Renal cortical epithelial cell (primary cell): ENCODE measurements at places on chromosomes 12 and 14.

DNA sequence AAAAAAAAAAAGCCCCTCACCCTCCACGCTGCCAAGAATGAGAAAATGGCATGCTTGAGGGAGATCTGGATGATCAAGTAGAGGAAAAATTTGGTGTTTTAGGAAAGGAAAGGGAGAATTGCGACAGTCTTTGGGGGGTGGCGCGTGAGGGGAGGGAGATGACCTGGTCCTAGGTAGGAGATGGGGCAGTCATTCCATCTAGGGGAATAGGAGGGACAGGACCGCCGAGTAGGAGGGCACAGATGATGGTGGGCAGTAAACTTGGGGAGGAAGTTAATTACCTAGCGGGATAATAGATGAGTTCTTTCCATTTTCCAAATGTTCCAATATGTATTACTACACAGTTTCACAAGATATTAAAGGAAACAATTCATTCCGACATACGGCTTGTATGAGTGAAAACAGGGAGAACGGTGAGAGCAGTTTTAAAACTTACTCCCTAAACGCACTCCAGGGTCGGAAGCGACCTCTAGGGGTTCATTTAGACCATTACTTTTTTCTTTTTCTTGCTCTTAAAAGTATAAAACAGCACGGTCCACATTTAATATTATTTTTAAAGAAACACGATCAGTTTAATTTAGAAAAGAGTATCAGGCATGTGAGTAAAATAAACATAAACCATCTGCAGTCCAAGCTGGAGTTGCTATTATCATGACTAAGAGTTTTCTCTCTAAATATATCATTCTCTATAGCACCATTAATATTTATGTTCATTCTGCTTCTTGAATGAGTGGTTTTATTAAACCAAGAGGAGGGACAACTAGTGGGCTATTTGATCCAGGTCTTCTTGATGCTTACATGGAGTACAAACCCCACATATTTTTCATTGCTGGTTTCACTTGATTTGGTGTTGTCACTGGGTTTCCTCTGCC lies 3.0 kb upstream of the FNTB start:
- peak; percentile 71 for DNase-seq

GRCh38 chr12:120007272-120007671 lies 18.2 kb downstream of the BICDL1 start:
- DNase-seq = no peak

GRCh38 chr14:61542848-61543790 lies 152.2 kb upstream of the HIF1A start:
- DNase-seq = no peak

DNA sequence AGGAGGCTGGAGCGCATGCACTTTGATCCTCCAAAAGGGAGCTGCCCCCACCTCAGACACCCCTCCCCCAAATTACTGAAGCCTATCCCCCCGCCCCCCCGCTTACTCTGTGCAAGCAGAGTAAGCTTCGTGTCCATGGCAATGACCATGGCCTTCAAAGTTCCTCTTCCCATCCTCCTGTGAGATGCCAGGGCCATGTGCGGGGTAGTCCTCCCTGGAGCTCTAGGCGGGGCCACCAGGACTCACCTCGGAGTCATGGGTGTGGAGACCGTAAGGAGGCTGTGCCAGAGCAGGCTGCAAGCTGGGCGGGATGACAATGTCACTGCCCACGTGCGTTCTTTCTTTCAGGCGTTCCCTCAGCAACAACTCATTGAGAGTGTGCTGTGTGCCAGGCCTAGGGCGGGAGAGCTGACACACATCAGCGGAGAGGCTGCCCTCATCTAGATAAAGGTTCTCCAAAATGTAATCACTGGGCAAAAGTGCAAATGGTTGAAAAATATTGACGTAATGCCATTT lies 66.8 kb downstream of the C14orf132 start:
- peak; percentile 38 for DNase-seq

DNA sequence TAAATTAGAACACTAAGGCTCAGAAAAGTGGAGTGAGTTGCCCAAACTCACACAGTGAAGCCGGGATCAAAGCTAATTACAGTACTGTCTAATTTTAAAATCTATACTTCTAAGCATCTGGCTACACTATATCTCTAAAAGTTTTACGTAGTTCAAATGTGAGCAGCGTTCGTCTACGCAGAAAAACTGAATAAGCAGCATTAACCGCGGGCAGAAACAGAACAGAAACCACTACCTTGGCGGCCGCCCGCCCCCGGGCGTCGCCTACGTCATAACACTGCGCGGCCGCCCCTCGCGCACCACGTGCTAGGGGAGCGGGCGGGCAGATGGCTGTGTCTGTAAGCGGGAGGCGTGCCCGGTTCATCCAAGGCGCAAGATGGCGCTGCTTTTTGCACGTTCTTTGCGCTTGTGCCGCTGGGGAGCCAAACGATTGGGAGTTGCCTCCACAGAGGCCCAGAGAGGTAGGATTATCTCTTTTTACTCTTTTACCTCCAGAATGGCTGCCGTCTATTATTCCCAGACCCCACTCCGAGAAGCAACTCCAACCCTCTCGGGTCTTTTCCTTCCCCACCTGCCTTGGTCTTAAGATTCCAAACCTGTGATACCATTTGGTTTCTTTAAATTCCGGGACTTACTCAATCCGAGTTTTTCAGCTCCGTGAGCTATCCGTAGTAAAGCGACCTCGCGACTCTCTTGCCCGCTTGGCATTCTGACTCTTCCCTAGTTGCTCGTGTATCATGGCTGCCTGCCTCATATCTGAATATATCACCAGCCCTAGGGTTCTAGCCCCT lies at the start of gene SPRYD4:
Gene SPRYD4, plus strand, starts transcription at position 363 of the 791 bp plus-strand sequence. Its CDS starts 14 bp downstream, at position 377.
- peak; percentile 78 for DNase-seq

GRCh38 chr12:103348935-103349334 lies 146.8 kb downstream of the C12orf42 start:
- no peak for DNase-seq

GRCh38 chr14:32683679-32684078 lies 255.0 kb upstream of the NPAS3 start:
- no peak for DNase-seq

GRCh38 chr14:23034498-23035302 lies at the start of gene PSMB5:
Gene PSMB5 (minus strand): TSS chr14:23034900. CDS start chr14:23034881, 19 bp downstream.
- DNase-seq = peak; percentile 97

GRCh38 chr12:89307474-89308253 lies 44.6 kb downstream of the DUSP6 start:
- DNase-seq = no peak

- DNase-seq = no peak
Observed at GRCh38 chr14:89212386-89213235, 204.4 kb downstream of the FOXN3 start.

GRCh38 chr12:106498056-106498455 lies 84.7 kb upstream of the RFX4 start:
- DNase-seq = peak; percentile 9

DNA sequence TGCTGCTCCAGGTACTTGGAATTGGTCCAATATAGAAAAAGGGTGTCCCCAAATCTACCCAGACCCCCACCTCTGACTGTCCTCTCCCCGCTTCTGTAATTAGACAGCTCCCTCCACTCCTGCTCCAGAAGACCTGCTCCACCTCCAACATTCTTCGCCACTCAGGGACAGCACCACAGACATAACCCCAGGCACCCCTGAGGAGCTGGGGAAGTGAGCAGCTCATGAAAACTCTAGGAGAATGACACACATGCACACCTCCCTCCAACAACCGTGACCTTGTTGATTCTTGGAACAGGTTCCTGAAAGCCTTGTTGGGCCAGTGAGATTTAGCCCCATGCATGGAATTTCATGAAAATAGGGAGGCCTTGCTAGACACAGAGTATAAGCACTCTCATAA lies 8.2 kb downstream of the KRT4 start:
- no peak for DNase-seq

DNA sequence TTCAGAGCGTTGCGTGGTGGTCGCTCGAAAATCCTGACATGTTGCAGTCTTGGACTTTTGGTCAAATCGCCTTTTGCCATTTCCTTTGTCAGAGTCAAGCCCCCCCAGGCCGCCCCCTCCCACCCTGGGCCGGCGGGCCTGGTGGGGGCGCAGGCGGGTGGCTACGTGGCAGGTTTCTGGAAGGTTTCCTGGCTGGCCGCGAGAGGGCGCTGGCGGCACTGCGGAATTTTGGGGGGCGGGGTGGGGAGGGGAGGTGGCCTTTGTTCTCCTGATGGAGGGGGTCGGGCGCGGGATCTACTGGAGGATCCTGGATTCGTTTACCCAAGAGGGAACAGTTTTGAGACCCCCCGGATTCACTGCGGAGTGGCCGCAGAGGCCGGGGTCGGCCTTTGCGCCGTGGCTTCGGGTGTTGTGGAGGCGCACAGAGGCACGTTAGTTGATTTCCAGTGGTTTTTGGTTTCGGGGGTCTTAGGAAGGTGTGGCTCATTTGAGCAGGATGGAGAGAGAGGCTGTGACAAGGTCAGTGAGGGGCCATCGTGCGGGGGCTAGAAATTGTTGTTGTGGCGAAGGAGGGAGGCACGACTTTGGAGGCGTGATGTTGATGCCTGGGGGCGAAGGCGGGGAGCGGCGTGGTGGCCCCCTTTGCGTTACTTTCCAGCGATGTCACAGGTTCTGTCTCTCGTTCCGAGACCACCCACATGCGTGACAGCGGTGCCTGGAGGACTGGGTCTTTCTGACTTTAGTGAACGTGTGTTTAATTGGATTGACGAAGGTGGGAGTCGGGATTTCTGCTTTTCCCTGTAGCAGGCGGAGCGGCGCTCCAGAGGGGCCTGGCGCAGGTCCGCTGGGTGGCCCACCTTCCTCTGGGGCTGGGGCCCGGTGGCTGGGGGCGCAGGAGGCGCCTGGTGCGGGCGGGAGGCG lies 1.4 kb downstream of the MEG3 start:
- no peak for DNase-seq

- no peak for DNase-seq
Observed at GRCh38 chr14:71284048-71284447, 376.8 kb downstream of the PCNX1 start.

DNA sequence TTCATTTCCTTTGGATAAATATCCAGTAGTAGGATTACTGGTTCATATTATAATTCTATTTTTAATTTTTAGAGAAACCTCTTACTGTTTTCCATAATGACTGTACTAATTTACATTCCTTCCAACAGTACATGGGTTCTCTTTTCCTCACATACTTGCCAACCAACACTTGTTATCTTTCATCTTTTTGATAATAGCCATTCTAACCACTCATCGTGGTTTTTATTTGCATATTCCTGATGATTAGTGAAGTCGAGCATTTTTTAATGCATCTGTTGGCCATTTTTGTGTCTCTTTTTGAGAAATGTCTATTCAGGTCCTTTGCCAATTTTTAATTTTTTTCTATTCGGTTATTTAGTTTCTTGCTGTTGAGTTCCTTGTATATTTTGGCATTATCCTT lies 457.7 kb upstream of the PDE3A start:
- no peak for DNase-seq

GRCh38 chr12:99985129-99985570 lies 414 bp upstream of the ANKS1B start:
- DNase-seq = no peak

DNA sequence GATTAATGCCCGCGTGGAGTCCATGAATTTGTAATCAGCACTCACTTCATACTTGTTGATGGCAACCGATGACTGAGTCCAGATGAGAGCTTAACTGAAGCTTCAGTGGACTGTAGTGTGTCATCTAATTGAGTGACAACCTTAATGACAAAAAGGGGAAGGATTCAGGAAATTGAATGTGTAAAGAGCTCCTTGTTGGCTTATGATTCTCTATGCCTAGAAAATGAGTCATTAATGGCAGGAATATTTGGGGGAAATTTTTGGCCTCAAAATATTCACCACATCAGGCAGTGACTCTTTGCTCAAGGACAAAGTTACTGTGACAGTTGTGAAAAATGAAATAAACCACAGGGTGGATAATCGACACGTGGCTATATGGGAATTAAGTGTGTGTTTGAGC lies 55.3 kb upstream of the STON2 start:
- peak; percentile 47 for DNase-seq

- no peak for DNase-seq
Observed at GRCh38 chr12:112022241-112023016, 9.2 kb downstream of the ERP29 start.

- no peak for DNase-seq
Observed at GRCh38 chr12:105418821-105419291, 88.4 kb downstream of the C12orf75 start.

DNA sequence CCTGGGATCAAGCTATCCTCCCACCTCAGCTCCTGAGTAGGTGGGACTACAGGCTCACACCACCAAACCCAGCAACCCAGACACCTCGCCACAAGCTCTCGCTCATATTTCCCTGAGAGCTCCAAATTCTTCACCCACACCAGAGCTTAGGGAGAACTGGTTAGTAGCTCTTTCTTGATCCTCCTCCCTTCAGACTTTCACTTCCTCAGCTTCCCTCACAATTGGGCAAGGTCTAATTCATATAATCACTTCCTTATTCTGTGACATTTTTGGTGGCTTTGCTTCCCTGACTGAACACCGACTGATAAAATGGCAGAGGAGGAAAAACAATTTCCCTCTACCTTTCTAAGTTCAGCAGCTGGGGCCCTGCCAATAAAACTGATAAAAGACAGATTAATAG lies 88.5 kb downstream of the GXYLT1 start:
- no peak for DNase-seq
